ENCODE measurements at places on chromosomes 1 and 21. TPM values are rescaled to one million over a fixed set of nuclear protein-coding genes. Genes with fewer than 3 reads are reported as not detected.

DNA sequence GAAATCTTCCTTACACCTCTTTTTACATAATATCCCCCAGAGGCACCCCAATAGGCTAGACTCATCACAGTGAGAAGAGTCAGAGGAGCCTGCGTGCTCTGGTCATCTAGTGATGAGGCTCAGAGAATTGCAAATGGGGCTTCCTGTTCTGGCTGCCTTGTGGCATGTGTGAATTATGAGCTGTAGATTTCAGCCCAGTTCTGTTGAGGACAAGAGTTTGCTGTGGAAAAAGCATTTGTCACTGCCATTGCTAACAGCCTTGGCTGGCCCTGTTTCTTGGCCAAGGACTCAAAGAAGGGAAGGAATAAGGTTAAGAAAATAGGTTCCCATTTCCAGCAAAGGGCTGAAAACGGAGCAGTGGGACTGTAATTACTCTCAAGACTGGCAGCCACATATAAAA is 30.7 kb downstream of the MRAP start:
- no peak for DNase-seq

DNA sequence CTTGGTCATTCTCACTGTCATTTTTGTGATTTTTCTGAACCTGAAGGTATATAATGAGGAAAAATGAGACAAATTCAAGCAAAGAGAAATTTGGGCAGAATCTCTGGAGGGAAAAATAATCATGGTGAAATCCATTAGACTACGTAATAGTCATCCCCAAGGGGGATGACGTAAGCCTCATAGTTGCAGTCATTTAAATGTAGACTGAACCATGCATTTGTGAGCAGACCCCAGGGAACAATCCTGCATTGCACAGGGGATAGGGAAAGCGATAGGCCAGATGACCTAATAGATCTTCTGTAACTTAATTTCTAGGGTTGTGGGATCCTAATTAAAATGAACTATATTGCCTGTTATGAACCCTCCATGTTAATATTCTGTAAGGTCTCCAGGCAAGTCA is 167.4 kb upstream of the C1orf21 start:
- no peak for DNase-seq

The PRDM16 gene
- total RNA-seq: 84.2 TPM

GRCh38 chr1:60169206-60169605 is 95.6 kb upstream of the C1orf87 start:
- no peak for DNase-seq

DNA sequence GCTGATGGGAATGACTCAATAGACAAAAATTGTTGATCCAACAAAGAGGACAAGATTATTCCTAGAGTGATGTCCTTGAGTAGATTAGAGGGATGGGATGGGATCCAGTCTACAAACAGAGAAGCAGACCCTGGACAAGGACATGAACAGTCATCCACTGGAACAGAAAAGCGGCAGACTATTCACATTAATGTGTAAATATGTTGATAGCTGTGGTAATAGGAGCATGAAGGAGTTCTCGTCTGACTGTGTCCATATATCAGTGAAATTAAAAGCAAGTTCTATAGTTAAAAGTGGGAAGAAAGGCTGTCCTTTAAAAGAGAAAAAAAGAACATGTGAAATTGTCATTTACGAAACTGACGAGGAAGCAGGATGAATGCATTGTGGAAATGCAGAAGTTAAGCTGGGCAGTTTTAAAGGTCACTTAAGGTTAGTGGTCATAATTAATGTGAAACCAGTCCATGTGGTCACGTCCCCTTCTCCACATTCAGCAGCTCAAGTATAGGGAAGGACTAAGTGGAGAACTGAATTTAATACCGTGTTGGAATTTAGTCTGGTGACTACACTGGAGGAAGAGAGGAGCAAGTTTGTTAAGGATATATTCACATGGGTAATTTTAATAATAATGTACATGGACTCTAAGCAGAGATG is 62.1 kb downstream of the PIK3R3 start:
- DNase-seq: no peak

The ZFP69B gene
- total RNA-seq: 3.8 TPM

GRCh38 chr1:214635506-214635905 is 32.5 kb downstream of the CENPF start:
- DNase-seq: no peak

GRCh38 chr1:68525781-68526180 is 28.9 kb upstream of the DEPDC1 start:
- DNase-seq: no peak

GRCh38 chr1:218494449-218494852 is 149.3 kb downstream of the TGFB2 start:
- DNase-seq: no peak

DNA sequence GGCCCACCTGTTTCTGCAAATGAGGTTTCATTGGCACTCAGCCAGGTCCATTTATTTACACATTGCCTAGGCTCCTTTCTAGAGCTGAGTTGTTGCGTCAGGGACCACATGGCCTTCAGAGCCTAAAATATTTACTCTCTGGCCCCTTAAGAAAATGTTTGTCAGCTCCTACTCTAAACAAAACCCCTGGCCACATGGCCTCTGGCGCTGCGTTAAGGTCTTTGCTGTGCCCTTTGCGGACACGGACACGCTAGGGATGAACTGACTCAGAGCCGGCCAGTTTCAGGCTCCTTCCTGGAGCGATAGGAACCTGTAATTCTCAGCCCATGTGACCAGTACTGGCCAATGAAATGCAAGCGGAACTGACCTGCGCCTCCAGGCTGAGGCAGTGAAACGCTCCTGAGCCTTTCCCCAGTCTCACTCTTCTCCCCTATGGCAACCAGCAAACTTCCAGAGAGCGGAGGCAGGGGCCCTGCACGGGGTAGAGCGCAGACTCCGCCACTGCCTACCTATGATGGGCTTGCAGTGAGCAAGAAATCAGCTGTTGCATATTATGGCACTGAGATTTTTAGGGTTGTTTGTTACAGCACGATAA is 160.3 kb downstream of the ETS2 start:
- no peak for DNase-seq
